ENCODE measurements at places on chromosomes 3 and 15. TPM values are rescaled to one million over a fixed set of nuclear protein-coding genes. Genes with fewer than 3 reads are reported as not detected.

DNA sequence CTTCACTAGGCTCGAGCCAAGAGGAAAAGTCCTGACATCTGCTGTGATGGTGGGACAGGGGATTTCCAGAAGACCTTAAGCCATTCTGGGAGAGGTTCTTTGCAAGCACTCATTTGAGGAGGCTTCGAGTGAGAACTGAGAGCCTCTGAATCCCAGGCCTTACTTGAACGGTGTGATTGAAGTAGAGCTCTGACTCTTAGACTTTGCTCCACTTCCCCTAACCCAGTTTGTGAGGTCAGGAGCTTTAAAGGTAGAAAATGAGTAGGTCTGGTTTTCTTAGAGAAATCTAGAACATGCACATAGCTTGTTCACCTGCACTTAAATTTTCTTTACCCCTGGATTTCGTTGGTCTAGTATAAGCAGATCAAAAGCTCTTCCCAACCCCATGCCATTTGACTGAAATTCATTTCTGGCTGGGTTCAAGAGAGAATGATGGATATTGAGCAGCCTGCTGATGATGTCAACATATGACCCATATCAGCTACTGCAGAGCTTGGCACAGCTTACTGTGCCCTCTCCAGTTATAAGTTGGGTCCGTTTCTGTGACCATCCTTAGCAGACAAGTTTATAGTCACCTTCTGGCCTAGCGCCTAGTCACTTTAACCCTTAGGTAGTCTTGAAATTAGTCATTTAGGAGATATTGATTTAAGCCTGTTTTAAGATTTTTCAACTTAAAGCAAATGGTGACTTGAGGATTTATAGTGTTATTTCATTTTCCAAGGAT, 229.2 kb upstream of the CHRM5 start:
- no peaks in the 10 kb centered on the region for H3K4me1 ChIP-seq
- H3K27ac ChIP-seq: no peak overlapping the region
- no peak overlapping the region for H3K4me3 ChIP-seq
- no peaks in the 10 kb centered on the region for H3K36me3 ChIP-seq
- DNase-seq: no peak

- H3K27me3 ChIP-seq: no peaks in the 10 kb centered on the region
- H3K4me1 ChIP-seq: peaks cover 25% of the 10 kb centered on the region
- H3K36me3 ChIP-seq: no peaks in the 10 kb centered on the region
- H3K4me3 ChIP-seq: no peak overlapping the region
Measured at GRCh38 chr15:73570355-73571032, 62.7 kb downstream of the NPTN start.

DNA sequence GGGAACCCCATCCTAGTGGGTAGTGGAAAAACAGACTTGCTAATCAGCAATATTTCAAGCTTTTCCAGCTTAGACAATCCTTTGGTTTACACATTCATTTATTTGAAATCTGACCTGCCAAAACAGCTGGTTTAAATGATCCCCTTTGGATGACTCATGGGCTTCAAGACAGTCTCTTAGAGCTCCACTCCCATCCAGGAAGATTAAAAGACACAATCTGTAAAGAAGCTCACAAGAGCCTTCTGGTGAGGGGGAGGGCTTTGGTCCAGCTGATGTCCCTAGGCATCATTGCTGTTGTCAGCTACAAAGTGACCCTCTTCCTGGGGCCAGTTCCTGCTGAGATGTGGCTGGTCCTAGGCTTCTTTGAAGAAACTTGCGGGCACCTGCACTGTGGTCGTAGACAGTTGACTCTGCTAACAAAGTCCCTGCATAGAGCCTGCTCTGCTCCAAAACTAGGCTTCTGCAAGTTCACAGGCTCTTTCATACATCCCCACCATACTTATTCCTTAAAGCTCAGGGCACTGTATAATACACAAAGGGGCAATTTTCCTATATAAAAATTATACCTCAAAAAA, 73.7 kb downstream of the IGSF11 start:
- H3K27ac ChIP-seq: no peak overlapping the region
- DNase-seq: no peak
- H3K4me1 ChIP-seq: no peaks in the 10 kb centered on the region
- no peak overlapping the region for H3K4me3 ChIP-seq
- H3K36me3 ChIP-seq: no peaks in the 10 kb centered on the region

- no peaks in the 10 kb centered on the region for H3K36me3 ChIP-seq
- no peaks in the 10 kb centered on the region for H3K4me1 ChIP-seq
- H3K27me3 ChIP-seq: no peaks in the 10 kb centered on the region
- DNase-seq: no peak
- H3K4me3 ChIP-seq: no peak overlapping the region
Measured at GRCh38 chr15:87489902-87490665, 766.5 kb downstream of the NTRK3 start.

DNA sequence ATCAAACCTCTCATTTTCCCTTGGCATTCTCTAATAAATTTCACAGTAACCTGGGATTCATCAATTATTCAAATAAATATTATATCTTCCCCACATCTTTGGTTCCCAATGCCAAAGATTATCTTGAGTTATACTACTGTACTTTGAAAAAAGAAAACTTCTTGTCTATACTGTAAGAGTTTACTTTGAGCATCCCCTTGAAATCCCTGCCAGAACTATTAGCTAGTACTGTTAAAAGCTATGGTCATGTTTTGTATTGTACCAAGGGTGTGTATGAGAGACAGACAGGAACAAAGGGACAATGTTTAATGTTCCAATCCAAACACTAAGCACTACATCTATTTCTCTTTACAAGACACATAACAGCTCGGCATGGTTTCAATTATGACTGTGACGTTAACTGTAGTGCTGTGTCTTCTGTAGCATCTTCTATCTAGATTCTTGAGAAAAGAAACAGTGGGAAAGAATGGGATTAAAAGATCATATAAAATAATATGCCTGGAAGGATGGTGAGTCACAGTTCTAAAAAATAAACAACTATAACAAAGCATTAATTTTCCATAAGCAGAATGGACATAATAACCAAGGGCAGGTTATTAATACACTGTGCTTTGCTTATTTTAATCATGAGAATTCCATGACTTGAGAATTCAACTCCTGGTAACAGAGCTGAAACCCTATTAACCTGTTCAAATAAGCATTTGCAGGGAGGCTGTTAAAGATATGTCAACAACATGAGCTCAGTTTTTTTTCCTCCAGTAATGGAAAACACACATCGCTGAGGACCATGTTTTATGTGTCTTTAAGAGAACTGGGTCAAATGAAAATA, 71.1 kb downstream of the ALDH1A2 start:
- H3K4me3 ChIP-seq: no peak overlapping the region
- no peak for DNase-seq
- no peaks in the 10 kb centered on the region for H3K27me3 ChIP-seq
- H3K4me1 ChIP-seq: peaks cover 13% of the 10 kb centered on the region
- H3K36me3 ChIP-seq: no peaks in the 10 kb centered on the region

GP5 gene
- total RNA-seq: not detected

IMPG2 gene
- 0.25 TPM for total RNA-seq

FBXO40 gene
- total RNA-seq: not detected

DNA sequence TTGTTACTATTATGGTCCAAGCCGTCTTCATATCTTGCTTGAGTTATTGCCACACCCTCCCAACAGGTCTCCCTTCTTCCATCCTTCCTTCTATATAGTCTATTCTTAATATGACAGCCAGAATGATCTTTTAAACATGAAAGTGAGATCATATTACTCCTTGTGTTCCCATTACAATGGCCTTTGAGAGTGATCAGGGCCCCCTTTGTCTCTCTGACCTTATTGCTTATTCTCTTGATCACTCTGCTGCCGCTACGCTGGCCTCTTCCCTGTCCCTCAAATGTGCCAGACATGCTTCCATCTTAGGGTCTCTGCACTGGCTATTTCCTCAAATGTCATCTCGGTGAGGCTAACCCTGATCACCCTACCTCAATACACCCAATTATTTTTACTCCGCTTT, 38.1 kb downstream of the UBE2E2 start:
- H3K4me3 ChIP-seq: no peak overlapping the region
- H3K4me1 ChIP-seq: no peaks in the 10 kb centered on the region
- DNase-seq: no peak
- H3K36me3 ChIP-seq: no peaks in the 10 kb centered on the region
- no peaks in the 10 kb centered on the region for H3K27me3 ChIP-seq

DNA sequence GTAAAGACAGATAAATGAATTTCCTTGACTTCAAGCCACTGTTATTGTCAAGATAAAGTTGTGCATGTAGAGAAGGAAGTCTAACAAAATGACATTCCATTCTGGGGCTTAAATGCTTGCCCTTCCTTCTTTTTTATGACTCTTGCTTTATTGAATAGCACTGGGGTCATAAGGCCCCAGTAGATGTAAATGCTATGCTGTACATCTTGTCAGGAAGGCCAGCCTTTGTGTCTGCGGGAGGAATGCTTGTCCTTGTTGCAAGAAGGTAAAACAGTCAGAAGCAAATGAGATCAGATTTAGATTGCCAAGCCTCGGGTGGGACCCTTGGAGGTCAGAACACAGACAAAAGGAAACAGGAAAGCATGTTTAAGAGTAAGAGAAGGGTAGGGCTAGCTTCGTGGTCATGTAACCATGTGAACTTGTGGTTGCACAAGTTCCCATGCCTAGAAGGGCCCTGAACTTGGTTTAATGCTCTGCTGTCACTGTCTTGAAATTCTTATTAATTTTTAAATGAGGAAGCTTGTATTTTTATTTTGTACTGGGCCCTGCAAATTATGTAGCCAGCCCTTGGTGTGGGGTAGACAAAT, 81.5 kb downstream of the PPM1L start:
- no peak overlapping the region for H3K4me3 ChIP-seq
- no peaks in the 10 kb centered on the region for H3K27me3 ChIP-seq
- H3K4me1 ChIP-seq: no peaks in the 10 kb centered on the region
- H3K27ac ChIP-seq: no peak overlapping the region

- H3K27ac ChIP-seq: no peak overlapping the region
- no peaks in the 10 kb centered on the region for H3K4me1 ChIP-seq
Measured at GRCh38 chr3:46349484-46350261, 4.2 kb upstream of the CCR2 start.

RPLP1 gene
- 1,258 TPM for total RNA-seq

GRCh38 chr3:153591561-153592245, 429.7 kb downstream of the RAP2B start:
- H3K4me3 ChIP-seq: no peak overlapping the region
- no peak for DNase-seq
- no peaks in the 10 kb centered on the region for H3K27me3 ChIP-seq
- no peak overlapping the region for H3K27ac ChIP-seq
- no peaks in the 10 kb centered on the region for H3K36me3 ChIP-seq

COLQ gene
- 12.8 TPM for total RNA-seq

DNA sequence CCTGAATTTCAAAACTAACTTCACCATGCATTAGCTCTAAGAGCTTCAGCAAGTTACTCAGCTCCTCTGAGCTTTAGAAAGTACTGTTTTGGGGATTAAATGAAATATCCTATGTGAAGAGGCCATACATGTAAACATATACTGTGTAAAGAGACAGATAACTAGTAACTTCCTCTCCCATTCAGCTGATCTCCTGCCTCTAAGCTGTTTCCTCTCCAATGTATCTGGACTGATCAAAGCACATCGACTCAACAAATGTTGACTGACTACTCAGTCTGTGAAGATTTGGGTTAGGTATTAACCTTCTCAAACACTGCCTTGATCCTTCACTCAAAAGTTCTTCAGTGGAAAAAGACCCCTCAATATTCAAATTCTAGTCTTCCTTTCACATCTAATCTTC, 82.0 kb downstream of the BOC start:
- no peaks in the 10 kb centered on the region for H3K4me1 ChIP-seq
- H3K36me3 ChIP-seq: no peaks in the 10 kb centered on the region
- no peak overlapping the region for H3K4me3 ChIP-seq
- DNase-seq: no peak
- H3K27ac ChIP-seq: no peak overlapping the region

- no peaks in the 10 kb centered on the region for H3K27me3 ChIP-seq
- peak overlapping the region; percentile 5 for H3K27ac ChIP-seq
- H3K4me1 ChIP-seq: peaks cover 21% of the 10 kb centered on the region
- H3K36me3 ChIP-seq: no peaks in the 10 kb centered on the region
Measured at GRCh38 chr3:125061170-125061569, 5.4 kb upstream of the HEG1 start.

DNA sequence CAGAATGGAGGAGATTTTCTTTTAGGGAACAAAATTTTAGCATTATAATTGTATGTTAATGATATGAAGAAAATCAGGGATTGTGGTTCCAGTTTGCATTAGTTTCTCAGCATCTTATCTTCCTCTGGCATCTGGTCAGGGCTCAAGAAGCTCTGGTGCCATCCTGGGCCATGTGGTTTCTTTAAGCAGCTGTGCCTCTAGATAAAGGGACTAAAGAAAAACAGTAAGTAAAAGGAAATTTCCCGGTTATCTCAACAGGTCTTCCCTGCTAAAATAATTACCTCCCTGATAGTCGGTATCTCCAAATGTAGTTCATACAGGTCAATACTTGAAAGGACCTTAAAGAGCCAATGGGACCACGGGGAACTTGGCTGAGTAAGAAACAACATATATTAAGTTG, 375.1 kb upstream of the RBMS3 start:
- no peaks in the 10 kb centered on the region for H3K27me3 ChIP-seq
- H3K4me3 ChIP-seq: no peak overlapping the region
- H3K4me1 ChIP-seq: no peaks in the 10 kb centered on the region
- no peaks in the 10 kb centered on the region for H3K36me3 ChIP-seq
- H3K27ac ChIP-seq: no peak overlapping the region

DNA sequence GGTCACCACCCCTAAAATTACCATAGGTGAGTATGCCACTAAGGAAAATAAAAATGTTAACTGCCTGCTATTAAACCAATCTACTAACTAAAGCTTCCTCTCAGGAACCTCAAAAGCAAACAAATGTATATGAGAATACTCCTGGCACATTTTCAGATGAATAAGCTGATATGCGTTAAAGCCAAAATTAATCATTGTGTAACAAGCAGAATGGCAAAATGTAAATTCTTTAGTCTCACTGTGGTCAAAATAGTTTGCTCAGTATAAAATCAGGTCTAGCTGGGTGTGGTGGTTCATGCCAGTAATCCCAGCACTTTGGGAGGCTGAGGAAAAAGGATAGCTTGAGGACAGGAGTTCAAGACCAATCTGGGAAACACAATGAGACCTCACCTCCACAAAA, 53.6 kb downstream of the SUMF1 start:
- no peak for DNase-seq
- peaks cover 8% of the 10 kb centered on the region for H3K4me1 ChIP-seq
- no peak overlapping the region for H3K27ac ChIP-seq
- H3K36me3 ChIP-seq: no peaks in the 10 kb centered on the region
- no peak overlapping the region for H3K4me3 ChIP-seq

ZDHHC3 gene
- 83.5 TPM for total RNA-seq

- no peaks in the 10 kb centered on the region for H3K4me1 ChIP-seq
- no peaks in the 10 kb centered on the region for H3K36me3 ChIP-seq
- no peak overlapping the region for H3K4me3 ChIP-seq
- no peaks in the 10 kb centered on the region for H3K27me3 ChIP-seq
Measured at GRCh38 chr3:128236657-128237056, 83.4 kb downstream of the EEFSEC start.

All from vagina (tissue), 2 donors.